NCI-H1930 (cell line): ENCODE measurements at places on chromosomes 7 and 10.

GRCh38 chr10:127012769-127013152 lies 107.5 kb downstream of the DOCK1 start:
- no peak for DNase-seq

DNA sequence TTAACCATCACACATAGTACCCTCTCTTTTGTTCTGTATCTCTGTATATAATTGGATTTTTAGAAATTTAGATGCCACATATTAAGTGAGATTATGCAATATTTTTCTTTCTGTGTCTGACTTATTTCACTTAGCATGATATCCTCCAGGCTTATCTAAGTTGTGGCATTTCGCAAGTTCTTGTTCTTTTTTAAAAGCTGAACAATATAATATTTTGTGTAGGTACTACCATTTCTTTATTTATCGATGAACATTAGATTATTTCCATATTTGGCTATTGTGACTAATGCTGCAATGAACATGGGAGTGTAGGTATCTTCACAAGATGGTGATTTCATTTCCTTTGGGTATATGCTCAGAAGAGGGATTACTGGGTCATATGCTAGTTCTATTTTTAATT lies 295.0 kb downstream of the SUGCT start:
- DNase-seq, result no peak

DNA sequence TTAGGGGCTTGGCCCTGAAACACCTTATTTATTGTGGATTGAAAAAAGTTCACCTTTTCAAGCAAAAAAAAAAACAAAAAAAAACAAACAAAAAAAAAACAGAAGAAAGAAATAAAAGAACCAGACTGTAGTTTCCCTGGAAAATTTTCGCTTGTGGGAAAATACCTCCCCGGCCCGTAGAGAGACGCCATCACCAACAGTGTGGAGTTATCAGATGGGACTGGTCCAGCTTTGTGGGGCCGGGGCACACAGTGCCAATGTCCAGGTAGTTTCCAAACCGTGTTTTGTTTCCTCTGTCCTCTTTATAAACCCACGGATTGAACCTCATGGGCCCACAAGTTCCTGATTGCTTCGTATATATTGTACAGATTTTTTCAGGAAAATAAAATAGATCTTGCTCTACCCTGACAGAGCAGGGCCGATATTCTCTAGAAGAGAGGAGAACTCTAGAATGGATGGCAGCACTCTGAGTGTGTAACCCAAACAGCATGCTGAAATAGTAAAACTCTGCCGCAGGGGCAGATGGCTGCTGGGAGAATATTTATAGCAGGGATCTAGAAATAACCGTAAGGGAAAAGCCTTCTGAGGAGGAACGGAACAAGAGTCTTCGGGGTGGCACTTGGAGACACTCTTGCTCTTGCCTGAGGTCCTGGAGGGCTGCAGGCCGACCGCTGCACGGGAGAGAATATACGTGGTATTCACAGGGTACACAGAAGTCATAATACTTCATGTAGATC lies 241.0 kb downstream of the FRMD4A start:
- no peak for DNase-seq

GRCh38 chr7:28376634-28377033 lies 35.7 kb upstream of the CREB5 start:
- DNase-seq, result no peak

DNA sequence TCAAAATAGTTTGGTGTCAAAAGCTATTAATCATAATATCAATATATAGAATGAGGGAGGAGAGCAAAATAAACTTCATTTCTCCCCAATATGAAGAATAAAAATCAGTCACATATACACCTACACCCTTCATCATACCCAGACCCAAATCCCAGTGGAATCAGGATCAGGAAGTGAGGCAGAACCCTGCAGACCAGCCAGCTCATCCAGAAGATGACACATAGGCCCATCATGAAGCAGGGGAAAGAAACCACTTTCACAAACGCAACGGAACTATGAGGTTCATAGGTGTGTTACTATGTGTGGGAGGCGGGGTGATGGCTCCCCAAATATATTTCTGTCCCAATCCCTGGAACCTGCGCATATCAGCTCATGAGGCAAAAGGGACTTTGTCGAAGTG lies 89.0 kb downstream of the RSU1 start:
- DNase-seq, result no peak

- no peak for DNase-seq
Observed at GRCh38 chr7:69412331-69413146, 185.7 kb upstream of the AUTS2 start.

GRCh38 chr10:121664671-121665070 lies 66.4 kb upstream of the FGFR2 start:
- DNase-seq, result no peak

DNA sequence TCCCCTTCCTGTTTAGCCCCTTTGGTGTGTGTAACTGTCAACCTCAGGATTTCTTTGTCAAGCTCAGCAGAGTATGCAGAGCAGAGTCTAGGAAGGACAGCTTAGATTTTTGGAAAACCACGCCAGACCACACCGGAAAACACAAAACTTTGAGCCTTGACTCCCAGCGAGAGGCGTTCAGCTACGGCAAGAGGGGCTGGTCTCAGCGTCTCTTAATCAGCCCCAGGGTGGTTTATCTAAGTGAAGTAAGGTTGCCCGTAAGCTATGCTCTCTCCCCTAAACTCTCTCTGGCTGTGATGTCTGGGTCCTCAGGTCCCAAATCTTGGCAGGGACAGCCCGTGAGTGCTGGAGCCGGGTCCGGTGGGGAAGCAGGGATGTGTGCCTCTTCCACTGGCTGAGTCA lies 230.9 kb downstream of the KLF6 start:
- no peak for DNase-seq

- DNase-seq, result no peak
Observed at GRCh38 chr10:111379534-111380187, 302.8 kb downstream of the ADRA2A start.

GRCh38 chr10:62264702-62265436 lies 3.8 kb downstream of the RTKN2 start:
- DNase-seq, result no peak

DNA sequence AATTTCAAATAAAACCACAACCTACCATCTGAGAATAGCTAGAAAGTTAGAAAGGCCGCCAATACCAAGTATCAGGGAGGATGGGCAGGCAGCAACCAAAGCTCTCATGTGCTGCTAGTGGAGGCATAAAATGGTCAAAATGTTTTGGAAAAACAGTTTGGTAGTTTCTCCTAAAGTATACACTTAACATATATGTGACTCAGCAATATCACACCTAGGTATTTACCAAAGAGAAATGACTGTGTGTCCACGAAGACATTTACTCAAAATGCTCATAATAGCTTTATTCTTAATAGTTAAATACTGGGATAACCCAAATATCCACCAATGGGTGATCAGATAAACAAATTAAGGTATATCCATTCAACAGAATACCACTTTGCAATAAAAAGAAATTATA lies 14.3 kb downstream of the RHEB start:
- DNase-seq, result no peak

GRCh38 chr10:22366771-22367170 lies 21.5 kb downstream of the SPAG6 start:
- DNase-seq, result no peak

GRCh38 chr7:40468891-40469864 lies 334.4 kb downstream of the SUGCT start:
- DNase-seq, result no peak
